ENCODE measurements at places on chromosomes 5 and 9.

GRCh38 chr5:6822068-6822467, 108.8 kb downstream of the TENT4A start:
- DNase-seq = no peak

GRCh38 chr5:96733771-96734500, 71.8 kb downstream of the CAST start:
- no peak for DNase-seq

DNA sequence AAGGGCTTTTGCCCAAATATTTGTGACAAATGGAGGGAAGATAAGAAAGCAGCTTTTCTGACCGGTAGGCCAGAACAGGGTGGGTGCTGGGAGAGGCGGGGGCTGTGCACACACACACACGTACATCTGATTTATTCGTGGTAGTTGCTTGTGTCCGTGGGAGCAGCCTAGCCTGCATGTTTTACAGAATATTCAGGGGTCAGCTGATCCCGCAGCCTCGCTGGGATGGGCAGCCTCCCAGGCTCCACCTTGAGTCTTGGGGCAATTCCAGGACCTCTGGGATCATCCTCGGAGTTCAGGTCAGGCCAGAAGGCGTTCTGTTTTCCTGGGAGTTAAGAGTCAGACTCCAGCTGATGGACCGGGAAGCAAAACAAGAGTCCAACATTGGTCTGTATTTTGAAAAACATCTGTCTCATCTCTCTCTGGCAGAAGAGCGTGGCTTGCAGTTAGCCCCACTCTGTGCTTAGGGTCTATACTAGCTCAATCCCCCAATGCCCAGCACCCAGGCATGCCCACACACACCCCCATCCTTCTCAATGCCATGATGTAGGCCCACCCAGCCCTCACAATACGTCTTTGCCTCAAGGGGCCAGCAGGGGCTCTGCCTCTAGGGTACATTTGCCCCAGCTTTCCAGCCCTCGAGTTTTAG, 210.6 kb downstream of the GOLPH3 start:
- no peak for DNase-seq

DNA sequence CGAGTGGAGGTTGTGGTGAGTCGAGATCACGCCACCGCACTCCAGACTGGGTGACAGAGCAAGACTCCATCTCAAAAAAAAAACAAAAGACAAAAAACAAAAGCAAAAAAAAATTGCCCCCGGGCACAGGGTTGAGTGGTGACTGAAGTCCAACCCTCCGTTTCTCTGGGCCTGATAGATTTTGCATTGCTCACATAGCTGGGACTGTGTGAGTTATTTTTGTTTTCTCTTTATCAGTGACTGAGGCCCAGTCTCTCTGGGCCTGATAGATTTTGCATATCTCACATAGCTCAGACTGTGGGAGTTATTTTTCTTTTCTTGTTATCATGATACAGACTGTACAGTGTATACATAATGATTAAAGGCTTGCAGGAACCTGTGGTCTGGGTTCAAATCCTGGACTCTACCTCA, 2.6 kb upstream of the SLC28A3 start:
- DNase-seq = no peak

DNA sequence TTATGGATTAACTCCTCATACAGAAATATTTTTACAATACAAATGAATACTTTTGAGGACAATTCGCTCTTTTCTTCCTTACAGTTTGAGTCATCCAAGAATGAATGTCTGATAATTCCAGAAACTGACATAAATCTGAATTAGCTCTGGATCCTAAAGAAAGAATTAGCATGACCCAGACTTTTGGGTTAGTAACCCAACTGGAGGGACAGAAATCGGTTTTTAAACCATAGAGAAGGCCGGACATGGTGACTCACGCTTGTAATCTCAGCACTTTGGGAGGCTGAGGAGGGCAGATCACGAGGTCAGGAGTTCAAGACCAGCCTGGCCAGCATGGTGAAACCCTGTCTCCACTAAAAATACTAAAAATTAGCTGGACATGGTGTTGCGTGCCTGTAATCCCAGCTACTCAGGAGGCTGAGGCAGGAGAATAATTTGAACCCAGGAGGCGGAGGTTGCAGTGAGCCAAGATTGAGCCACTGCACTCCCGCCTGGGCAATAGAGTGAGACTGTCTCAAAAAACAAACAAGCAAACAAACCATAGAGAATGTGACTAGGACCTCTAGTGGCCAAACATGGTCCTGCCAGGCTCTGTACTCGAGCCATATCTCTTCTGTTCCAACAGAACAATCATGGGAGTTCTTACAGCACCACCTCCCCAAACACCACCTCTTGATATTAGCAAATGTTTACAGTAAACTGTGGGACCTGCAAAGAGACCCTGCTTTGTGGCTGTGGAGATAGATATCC, 44.8 kb downstream of the LURAP1L start:
- DNase-seq = no peak

- DNase-seq = no peak
These were observed 123.5 kb downstream of the SCAMP1 start for GRCh38 chr5:78483809-78484521.

DNA sequence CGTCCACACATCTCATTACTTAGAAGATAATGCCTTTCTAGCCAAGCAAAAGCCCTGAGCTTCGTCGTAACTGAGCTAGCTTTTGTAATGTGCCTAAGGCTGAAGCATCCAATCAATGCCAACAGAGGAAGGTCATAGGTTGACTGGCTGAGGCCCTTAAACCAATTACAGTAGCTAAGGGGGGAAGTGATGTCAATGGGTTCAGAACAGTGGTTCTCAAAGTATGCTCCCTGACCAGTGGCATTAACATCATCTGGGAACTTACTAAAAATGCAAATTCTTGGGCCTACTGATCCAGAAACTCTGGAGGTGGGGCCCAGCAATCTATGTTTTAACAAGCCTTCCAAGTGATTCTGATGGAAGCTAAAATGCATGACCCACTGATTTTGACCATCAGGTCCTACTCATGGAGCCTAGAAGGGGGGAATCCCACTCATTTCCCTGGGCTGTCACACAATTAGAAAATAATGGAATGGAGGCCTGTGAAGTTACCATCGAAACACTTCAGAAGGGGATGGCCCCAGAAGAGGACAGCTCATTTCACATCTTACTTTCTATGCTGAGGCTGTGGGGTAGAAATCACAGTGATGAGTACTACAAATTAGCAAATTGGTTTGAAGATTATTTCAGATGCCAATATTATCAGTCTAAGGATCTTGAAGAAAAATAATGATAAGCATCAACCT, 4.8 kb upstream of the VLDLR start:
- DNase-seq = no peak

Data from T follicular helper cell (primary cell).